ENCODE measurements at places on chromosomes 6 and 20.

DNA sequence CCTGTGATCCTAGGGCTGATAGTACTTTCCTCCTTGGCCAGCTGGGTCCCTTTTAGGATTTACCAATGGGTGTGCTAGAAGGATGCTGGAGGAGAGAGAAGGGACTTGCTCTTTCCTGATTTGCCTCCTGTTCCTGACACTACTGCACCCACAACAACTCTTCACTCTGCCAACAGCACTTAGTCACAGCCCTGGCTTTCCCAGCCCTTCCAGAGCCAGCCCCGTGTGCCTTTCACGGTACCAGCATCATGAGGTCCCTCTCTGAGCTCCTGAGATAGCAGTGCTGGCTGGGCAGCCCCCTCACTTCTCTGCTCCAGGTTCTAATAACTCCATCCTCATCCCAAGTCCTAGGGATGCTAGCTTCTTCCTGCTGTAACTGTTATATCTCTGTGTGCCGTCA is 80.9 kb downstream of the DNAH8 start:
- no peak for DNase-seq

- DNase-seq, result peak; percentile 31
These were observed at the start of gene SLC2A4RG for GRCh38 chr20:63739130-63740069. TSS of gene SLC2A4RG (plus strand) at chr20:63739776. CDS start at chr20:63739913, 137 bp downstream.

- DNase-seq, result no peak
These were observed 22.9 kb downstream of the DEK start for GRCh38 chr6:18241208-18242038.

- DNase-seq, result no peak
These were observed 1.4 kb upstream of the EPM2A start for GRCh38 chr6:145736661-145737144.

- DNase-seq, result no peak
These were observed 10.1 kb upstream of the SIRPD start for GRCh38 chr20:1567392-1568162.

- no peak for DNase-seq
These were observed 431.6 kb downstream of the TFAP2B start for GRCh38 chr6:51250317-51250716.

DNA sequence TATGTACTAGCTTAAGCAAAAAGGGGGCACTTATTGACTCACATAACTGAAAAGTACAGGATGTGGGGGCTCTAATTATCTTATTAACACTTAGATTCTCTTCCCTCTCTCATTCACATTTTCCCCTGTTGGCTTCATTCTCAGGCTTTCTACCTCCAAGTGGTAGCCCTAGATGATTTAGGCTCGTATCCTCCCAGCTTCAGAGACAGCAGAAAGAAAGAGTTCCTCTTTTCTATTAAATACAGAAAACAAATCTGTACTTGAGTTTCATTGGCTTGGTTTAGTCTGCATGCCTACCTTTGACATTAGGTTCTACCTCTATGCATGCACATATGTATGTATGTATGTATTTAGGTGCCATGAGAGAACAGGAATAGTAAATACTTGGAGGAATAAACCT is 15.5 kb upstream of the E2F3 start:
- DNase-seq, result no peak

- DNase-seq, result no peak
These were observed 197.2 kb upstream of the GGTLC1 start for GRCh38 chr20:24185791-24186190.

GRCh38 chr6:160396292-160396691 is 48.1 kb downstream of the SLC22A3 start:
- no peak for DNase-seq

- no peak for DNase-seq
These were observed 8.1 kb upstream of the METTL24 start for GRCh38 chr6:110366256-110366655.

DNA sequence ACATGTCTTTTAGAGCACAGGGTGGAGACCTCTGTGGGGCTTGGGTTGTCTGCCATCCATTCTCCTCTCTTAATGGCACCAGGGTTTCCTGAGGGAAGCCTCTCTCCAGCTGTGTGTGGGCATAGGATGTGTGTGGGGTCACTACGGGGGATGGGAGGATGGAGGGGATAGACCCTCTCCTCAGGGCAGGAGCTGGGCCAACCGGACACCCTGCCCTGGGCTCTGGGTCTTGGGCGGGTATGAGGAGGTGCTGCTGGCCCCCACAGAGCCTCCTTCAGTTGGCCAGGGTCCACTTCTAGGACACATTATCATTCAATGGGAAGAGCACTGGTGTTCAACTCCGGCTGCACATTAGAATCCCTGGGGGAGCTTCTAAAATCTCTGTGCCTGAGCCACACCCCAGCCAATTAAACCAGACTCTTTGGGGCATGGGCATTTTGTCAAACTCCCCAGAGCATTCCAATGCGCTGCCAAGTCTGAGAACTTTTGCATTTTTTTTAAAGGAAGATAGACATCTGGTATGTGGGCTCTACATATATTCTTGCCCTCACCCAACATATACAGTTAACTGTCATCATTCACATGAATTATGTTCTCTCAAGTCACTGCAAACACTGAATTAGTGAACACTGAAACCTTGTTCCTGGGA is 38.5 kb downstream of the TRAM2 start:
- DNase-seq, result no peak

DNA sequence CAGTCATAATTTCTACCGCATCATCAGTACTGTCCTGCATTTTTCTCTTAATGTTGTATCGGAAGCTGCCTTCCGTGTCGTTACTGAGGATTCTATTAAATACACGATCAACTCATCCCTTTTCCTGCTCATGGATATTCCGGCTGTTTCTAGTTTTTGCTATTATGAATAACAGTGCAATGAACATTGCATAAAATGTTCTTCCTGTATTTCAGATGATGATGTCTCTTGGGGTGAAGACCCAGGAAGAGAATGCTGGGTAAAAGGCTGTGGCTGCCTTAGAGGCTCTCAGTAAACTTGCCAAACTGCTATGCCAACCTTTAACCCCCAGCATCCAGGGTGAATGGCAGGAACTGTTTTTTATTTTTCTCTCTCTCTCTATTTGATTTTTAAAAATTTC is 24.1 kb upstream of the EPB41L1 start:
- DNase-seq, result no peak

- DNase-seq, result no peak
These were observed 72.4 kb upstream of the LAMP5 start for GRCh38 chr20:9441948-9442347.

- peak; percentile 13 for DNase-seq
These were observed 1.3 kb downstream of the BPIFA2 start for GRCh38 chr20:33169176-33169794.

GRCh38 chr6:88360203-88360797 is 194.2 kb upstream of the CNR1 start:
- DNase-seq, result no peak

- no peak for DNase-seq
These were observed 6.1 kb upstream of the SFT2D1 start for GRCh38 chr6:166348305-166348949.

GRCh38 chr6:138818496-138819194 is 22.8 kb downstream of the ECT2L start:
- DNase-seq, result peak; percentile 25

DNA sequence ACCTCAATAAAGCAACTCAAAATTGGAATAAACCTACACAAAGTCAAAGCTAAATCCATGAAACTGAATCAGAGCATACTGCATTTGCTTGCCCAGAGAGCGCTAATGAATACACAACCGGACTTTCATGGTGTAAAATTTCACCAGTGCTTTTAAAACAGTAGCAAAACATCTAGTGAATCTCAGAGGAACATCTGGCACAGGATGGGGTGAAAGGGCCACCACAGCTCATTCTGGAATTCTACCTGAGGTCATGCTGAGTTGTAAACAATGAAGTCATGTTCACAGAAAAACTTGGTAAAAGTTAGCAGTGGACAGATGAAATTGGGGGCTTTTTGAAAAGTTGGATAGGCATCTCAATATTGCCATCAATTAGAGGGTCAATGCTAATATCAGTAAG is 125.6 kb upstream of the STXBP5 start:
- no peak for DNase-seq

- no peak for DNase-seq
These were observed 16.6 kb downstream of the SLC2A12 start for GRCh38 chr6:134035823-134036296.

DNA sequence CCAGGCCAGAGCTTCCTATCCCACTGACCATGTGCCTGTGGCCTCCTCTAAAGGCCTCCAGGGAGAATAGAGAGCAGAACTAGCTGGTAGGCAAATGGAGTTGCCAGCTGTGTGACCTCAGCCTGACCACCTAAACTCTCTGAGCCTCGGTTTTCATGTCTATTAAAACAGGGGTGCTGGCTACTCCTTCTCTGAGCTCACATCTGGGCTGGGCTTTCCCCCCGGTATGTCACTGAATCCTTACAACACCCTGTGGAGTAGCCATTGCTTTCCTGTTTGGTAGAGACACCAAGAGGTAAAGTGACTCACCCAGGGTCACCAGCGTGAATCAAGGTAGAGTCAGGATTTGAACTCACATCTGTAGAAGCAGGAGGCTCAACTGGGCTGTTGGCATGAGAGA is 132.1 kb downstream of the JPH2 start:
- no peak for DNase-seq

GRCh38 chr6:79630380-79630882 is 698 bp upstream of the SH3BGRL2 start:
- DNase-seq, result no peak

GRCh38 chr6:13278164-13278563 is 50.2 kb downstream of the TBC1D7 start:
- DNase-seq, result peak; percentile 11

DNA sequence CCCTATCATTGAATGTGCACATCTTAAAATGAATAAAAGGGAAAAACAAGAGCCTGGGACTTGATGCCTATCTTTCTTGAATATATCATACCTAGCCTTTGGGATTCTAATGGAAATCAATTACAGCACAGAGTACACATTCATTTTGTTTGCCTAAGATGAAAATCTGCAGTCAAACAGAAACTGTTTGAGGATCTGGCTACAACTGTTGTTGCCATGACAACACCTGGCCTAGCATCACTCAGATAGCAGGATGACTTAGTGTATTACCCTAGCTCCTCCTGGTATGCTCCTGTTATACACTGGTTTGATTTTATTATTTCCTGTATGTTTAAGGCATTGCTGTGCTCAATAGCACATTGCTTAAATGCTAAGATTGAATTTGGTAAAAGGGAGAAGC is 71.5 kb upstream of the LAMP5 start:
- DNase-seq, result no peak

GRCh38 chr20:50460608-50461267 is 49.4 kb upstream of the PTPN1 start:
- DNase-seq, result peak; percentile 82

DNA sequence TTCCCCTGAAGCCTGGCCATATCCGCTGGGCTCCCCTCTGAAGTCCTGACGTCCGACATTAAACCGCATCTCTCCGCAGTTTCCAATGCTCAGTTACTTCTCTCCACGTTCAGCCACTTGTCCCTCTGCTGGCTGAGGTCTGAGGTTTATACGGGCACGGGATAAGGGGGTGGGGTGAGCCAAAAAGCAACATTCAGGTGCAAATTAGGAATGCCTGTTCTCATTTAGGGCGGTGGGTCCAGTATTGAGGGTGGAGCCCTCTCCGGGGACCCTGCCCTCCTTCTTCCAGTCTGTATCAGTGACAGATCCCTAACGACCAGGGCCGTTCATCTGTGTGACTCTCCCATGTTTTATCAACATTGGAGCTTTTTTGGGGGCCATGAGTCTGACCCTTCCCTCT is 1454.4 kb downstream of the HACE1 start:
- DNase-seq, result no peak

GRCh38 chr6:151341476-151342195 is 49.7 kb downstream of the ZBTB2 start:
- no peak for DNase-seq

DNA sequence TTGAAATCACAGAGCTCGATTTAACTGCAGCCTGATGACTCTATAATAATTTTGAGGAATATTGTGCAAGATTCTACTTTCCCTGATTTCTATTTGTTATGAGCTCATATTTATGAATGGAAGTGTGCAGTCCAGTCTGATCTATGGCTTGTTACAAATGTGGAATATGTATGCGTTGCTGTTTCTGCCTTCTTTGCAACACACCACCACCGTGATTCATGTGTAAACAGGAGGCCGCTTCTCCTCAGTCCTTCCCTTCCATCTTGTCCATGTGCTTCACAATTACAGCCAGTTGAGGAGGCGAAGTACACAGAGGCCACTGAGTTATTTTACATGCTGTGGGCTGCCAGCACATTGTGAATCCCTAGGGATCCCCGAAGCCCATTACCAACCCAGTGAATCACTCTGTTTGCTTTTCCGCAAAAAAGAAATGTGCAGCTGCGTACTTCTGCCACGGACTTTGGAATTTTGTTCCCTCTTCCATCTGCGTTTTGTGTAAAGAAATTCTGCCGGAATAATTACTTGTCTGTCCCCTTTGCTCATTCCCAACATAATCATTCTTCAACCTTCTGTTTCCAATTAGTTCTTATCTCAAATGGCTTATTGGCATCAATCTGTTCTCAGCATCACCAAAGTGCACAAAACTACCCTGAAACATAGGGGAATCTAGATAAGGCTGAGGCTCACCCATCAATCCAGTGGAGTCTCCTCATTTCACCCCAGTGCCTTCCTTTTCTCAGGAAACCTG is 551.6 kb upstream of the CITED2 start:
- DNase-seq, result no peak

DNA sequence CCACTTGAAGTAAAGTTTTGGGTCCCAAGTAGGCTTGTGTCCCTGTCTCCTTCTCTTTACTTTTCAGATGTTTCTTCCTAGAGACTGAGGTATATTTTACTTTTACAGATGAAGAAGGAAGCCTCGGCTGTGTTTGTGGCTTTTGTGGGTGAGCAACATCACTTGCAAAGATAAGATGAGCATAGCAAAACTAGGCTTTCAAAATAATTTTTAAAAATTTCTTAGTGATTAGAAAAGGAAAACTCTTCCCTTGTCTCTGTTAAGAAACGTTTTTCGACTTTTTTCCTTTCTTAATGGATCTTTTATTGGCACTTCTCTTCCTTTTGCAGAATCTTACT is 7.6 kb downstream of the PTPN1 start:
- DNase-seq, result no peak

- peak; percentile 74 for DNase-seq
These were observed 35.3 kb downstream of the METTL24 start for GRCh38 chr6:110322874-110323242.

DNA sequence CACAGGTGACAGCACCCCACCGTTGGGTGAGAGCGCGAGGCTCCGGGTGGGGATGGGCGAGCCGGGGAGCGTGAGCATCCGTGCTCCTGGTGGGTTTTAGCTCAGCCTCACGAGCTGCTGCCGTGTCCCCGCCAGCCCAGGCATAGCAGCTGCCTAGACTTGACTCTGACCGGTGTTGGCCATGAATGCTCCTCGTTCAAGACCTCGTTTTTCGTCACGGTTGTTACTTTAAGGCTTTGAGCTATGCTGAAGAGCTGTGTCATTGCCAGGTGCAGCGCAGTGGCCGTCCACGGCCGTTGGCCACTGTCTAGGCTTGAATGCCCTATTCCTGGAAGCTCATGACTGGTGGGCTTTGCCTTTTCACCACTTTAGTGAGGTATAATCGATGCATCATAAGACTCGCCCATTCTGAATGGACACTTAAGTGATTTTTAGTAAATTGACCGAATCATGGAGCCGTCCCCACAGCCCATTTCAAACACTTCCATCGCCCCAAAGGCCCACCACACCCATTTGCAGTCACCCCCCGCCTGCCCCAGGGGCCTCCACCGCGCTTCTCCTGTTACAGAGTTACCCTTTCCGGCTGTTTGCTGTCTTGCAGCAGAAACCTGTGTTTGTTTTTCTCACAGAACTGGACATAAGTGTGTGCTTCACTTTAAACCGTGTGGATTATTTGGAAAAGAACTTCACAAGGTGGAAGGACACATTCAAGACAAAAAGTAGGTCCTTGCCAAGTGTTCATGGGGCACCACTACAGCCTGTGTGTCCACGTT is 21.4 kb upstream of the ADRM1 start:
- DNase-seq, result no peak
